ENCODE measurements at places on chromosomes 5 and 9.

DNA sequence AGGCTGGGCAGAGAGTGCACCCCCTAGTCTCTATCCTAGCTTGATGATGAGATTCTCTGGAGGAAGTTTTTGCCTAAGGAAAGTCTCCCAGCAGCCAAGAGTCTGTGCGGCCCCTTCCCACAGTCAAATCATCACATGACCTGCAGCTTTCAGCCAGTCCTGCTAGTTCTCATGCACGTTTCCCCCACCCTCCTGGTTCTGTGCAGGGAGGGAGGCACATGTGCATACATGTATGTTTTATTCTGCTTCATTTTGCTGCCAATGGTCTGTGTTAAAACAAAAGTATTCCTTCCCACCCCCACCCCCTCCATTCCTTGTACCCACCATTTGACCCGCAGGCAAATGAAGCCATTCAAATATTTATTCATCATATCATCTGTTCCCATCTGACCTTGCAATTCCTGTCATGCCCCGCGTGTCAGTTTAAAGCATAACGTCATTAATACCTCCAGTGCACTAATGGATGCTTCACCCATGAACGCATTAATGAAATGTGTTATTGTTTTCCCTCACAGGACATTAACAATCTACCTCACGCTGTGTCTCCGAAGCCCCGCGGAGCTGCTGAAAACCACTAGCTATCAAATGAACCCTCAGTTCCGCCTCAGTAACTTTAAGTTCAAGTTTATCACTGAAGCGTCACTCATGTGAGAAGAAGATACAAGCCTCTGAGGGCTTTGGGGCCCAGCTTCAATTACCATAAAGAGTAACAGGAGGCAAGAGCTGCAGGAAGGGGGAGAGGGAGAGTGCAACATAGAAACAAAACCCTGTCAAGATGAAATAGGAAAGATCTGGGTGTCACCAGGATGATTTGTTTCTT is 139.6 kb downstream of the RASEF start:
- no peak for DNase-seq

DNA sequence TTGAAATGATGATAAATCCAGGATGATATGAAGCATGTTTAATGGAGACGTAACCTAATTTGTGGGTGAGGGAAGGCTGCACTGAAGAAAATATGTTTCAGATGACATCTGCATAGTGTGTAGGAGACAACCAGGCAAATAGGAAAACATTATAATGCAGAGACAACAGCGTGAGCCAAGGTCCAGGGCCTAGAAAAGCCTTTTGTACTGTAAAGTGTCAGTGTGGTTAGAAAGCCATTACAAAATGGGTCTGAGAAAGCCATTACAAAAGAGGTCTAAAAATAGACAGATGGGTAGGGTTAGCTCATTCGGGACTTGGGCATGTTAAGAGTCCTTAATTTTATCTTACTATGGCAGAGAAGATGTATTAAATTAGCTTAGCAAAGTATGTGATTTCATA is 14.9 kb upstream of the GABRG2 start:
- no peak for DNase-seq

DNA sequence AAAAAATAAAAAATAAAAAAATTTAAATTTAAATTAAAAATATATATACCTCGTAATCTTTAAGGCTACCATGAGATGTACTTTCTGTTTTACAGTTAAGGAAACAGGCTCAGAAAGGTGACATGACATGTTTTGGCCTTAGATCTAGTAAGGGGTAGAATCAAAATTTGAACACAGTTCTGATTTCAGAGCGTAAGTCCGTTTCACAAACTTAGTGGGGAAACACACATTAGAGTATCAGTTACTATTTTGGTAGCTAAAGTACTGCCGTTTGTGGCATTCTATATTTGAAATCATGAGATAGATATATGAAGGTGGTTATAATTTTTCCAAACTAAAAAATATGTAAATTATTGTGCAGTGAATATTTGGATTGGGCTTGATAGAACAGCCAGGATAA is 186.2 kb downstream of the DENND1A start:
- DNase-seq, result no peak

DNA sequence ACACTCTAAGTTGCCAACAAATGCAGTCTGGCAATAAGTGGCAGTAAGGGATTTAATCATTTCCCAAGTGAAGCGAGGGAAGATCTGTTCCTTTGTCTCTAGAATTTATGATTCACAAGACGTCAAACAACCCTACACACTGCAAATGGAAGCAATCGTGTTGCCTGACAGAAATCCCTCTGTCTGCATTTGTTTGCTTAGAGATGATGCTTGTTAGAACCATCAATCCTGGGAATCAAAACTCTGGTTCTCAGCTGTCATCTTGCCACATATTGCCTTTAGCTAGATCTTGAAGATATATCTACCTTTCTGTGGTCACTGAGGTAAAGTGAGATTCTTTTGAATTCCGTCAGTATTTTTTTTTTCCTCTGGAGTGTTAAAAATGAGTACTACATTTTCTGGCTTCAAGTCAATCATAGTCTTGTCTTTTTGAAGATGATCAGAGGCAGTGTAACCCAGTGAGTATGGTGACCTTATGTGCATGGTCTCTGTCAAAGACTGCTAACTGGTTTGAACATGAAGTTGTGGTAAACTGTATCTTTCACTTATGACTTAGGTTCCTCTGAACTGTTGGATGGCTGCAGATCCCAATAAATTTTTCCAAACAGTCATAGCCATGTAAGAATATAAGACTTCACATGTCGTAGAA is 106.4 kb upstream of the STARD4 start:
- no peak for DNase-seq

DNA sequence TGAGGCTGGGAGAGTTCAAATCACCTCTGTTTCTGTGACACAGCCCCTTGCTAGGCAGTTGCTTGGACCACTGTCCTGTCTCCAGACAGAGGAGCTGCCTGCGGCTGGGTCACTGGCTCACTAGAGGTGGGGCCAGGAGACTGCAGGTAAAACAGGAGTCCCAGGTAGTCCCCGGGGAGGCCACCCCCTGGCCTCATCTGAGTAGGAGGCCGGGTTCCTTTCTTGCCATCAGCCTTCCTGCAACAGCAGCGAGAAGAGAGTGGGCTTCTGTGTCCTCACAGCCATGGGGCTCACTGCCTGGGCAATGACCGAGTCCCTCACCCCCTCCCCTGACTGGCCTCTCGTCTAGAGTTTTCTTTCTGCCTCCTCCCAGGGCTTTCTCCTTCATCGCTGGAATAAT is 197.5 kb downstream of the CDK5RAP2 start:
- no peak for DNase-seq

- no peak for DNase-seq
Observed at GRCh38 chr5:176547802-176548201, 1.3 kb upstream of the CDHR2 start.

DNA sequence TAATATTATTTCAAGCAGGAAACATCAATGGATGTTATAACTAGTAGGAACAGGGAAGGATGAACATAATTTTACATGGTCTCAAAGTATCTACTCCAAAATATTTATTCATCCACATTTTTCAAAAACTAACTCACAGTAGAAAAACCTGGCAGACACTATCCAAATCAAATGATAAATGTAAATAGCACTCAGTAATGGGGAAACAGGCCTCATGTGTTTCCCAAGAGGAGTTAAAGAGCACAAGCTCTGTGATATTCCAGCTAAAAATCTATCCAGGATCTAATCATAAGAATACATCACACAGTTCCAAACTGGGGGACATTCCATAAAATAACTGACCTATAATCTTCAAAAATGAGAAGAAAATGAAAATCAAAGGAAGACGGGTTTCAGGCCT is 443.1 kb downstream of the ZNF608 start:
- DNase-seq, result no peak

GRCh38 chr5:64693636-64694035 is 3.3 kb downstream of the SHISAL2B start:
- DNase-seq, result no peak

- DNase-seq, result no peak
Observed at GRCh38 chr5:168217497-168217896, 73.9 kb upstream of the WWC1 start.

- no peak for DNase-seq
Observed at GRCh38 chr9:112119225-112120029, 55.7 kb downstream of the SUSD1 start.

- DNase-seq, result no peak
Observed at GRCh38 chr5:36200513-36200912, 41.2 kb downstream of the NADK2 start.

GRCh38 chr5:78008356-78008967 is 232.3 kb upstream of the TBCA start:
- DNase-seq, result no peak

- no peak for DNase-seq
Observed at GRCh38 chr5:180689071-180689694, 39.8 kb upstream of the FLT4 start.

DNA sequence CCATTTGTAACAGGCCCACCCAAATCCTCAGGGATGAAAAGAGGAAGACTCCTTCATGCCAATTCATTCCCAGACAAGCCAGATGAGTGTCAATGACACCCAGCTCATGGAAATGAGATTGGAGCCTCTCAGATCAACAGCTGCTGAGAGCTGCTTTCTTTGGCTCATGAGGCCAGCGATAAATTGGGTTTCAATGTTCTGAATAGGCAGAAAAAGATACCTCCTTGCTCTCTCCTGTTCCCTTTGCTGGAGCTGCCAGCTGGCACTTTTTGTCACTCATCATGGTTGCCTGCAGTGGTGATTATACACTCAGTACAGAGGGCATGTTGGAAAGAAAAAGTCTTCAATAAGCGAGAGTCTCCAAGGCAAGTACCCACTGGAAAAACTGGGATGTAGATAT is 47.1 kb downstream of the SH3RF2 start:
- no peak for DNase-seq

DNA sequence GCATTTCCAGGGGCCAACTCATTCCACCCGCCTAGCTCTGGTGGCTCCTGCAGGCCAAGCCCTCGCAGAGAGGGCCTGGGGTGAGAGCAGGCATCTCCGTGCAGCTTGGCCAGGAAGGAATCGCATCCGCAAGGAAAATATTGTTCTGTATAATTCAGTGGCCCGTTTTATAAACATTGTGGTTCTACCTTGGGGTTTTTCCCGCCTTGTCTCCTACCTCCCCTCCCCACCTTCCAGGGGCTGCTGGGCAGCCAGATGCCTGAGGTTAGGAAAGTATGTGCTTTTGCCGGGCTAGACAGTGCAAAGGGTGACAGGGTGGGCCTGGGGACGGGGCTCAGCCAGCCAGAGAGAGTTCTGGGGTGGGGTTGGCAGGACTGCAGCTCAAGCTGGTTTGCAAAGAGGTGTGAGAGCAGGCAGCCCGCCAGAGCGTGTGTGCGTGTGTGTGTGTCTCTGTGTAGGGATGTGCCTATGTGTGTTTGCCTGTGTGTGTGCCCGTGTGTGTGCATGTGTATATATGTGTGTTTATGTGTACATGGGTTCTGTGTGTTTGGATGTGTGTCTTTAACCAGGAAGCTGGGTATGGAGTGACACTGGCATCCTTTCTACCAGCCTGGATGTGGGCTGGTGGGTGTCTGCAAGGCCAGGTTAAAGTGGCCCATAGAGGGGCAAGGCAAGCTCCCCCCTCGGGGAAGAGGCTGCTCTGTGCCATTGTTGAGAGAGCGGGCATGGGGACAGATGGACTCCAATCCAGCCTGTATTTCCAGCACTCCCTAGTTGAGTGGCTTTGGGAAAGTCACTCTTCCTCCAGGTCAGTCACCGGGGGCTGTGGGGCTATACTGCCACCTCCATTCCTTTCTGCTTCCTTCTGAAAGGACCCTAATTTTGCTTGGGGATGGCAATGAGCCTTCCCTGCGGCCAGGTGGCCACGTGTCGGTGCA is 10.6 kb upstream of the SLC2A6 start:
- no peak for DNase-seq

DNA sequence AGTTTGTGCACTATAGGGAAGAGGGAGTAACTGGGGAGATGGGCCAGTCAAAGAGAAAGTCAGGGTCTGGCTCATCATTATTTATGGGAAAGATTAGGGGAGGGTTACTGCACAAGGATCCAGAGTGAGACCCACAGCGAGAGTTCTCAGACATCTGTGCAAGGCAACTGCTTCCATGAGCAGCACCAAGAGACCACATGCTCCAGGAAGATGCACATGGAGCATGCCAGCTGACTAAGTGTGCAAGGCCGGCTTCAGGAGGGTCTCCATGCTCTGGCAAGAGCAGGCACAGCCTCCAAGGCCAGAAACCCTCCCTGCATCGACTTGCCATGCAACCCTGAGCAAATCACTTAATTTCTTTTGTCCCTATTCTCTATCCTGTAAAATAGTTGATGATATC is 616.9 kb downstream of the CSNK1G3 start:
- DNase-seq, result no peak

DNA sequence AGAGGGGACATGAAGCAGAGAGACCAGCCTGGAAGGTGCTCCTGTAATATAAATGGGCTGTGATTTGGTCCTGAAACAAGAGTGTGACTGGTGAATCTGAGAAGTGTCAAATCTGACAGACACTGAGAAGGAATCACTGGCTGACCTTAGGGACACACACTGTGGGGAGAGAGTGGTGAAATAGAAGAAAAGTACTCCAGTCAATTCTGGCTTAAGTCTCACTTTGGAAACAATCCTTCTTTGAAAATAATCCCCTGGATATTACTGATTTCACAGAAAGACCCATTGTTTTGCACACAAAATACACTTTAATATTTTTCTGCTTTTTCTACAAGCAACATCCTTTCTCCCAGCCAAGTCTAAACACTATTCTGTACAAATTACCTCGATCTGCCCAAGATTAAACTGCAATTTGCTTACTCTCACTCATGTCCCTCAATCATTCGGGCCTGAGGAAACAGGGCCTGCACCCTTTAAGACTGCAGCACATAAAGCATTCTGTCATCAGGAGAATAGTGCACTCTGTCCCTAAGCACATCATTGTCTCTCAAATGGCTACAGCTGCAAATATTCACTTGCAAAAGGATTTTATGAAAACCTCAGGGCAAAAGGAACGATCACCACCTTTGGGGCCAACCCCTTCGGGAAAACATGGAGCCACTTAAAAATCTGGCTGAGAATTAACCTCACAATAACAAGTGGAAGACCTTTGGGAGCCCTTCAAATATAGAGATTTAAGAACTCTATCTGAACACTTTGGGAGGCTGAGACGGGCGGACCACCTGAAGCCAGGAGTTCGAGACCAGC is 68.6 kb downstream of the MAPKAP1 start:
- no peak for DNase-seq

DNA sequence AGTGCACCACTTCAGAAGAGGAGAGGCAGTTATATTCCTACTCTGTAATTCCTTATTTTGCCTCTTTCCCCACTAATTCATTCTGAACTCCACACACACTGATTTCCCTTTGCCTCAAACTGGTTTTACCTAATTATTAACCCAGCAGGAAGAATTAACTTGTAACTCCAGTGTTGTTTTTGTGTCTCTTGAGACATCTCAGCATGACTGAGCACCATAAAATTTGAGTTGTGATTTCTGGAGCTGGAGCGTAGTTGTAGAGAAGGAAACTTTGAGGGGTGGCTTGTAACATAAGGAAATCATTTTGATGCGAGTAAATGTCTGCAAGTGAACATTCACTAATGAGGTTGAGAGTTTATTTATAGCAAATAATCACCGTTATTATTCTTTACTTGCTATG is 265.2 kb downstream of the TMEM38B start:
- DNase-seq, result no peak

GRCh38 chr5:19175776-19176570 is 812.0 kb downstream of the CDH18 start:
- no peak for DNase-seq

Data from neural crest cell (in vitro differentiated cells).